ENCODE measurements at places on chromosomes 13 and 19.

GRCh38 chr13:41960211-41960636 lies 685 bp downstream of the VWA8 start:
- no peak for DNase-seq

DNA sequence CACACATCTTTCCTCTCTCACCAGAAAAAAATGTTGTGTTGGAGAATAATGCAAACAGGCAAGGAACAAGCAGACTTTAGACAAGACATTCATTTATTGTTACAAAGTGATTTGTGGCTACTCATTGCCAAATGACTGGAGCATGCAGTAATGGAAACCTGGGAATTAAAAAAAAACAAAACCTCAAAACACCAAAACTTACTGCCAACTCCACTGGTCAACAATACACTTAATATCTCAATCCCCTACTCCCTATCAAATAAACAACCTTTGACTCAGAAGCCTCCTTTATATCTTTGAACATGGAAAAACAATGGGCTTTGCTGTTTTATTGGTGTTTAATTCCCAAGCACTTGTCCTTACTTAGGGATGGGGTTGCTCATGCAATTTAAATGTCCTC lies 112.8 kb downstream of the POSTN start:
- DNase-seq: no peak

GRCh38 chr13:104310861-104311260 lies 1244.6 kb upstream of the SLC10A2 start:
- DNase-seq: no peak

DNA sequence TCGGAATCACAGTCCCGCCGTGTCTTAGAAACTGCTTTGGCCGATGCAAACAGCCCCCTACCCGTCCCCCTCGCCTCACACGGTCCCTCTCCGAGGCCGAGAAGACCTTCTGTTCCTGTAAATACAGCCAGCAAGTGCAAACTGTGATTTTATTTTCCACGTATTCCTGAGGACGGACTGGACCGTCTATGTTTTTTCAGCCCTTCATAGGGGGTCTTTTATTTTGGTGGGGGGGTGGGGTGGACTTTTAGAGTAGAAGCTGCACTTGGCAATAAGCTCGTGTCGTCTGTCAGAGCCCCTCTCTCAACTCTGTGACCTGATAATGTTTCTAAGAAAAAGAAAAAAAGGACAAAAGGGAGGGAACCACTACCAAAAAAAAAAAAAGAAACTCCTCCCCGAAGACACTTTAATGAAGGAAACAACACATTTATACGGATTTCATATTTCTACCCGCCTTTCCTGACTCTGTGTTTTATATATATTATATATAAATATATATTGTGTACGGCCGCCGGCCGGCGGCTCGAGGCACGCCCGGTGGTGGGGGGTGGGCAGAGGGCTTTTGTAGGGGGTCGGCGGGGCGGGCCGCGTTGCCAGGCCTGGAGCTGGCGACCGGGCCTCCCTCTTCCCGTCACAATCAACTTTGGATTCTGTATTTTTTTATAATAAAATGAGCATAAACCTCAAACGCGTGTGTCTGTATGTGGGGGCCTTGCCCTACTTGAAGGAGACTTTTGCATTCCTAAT lies 15.2 kb downstream of the EFNA2 start:
- no peak for DNase-seq

DNA sequence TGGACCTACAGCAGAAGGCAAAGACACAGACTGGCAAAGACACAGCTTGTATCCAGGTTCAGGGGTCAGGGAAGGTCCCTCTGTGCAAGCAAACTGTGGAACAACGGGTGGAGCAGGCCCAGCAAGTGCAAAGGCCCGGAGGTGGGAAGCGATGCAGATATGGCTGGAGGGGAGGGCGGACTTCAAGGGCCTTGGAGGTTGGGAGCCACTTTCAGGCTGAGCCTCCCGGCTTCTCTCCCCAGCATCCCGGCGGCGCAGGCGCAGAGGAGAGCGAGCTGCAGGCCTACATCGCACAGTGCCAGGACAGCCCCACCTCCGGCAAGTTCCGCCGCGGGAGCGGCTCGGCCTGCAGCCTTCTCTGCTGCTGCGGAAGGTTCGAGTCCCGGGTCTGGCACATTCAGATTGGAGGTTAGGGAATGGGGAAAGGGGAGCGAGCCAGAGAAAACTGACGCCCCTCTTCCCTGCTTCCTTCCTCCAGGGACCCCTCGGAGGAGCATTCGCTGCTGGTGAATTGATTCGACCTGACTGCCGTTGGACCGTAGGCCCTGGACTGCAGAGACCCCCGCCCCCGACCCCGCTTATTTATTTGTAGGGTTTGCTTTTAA lies 2.1 kb upstream of the PNPLA6 start:
- no peak for DNase-seq

DNA sequence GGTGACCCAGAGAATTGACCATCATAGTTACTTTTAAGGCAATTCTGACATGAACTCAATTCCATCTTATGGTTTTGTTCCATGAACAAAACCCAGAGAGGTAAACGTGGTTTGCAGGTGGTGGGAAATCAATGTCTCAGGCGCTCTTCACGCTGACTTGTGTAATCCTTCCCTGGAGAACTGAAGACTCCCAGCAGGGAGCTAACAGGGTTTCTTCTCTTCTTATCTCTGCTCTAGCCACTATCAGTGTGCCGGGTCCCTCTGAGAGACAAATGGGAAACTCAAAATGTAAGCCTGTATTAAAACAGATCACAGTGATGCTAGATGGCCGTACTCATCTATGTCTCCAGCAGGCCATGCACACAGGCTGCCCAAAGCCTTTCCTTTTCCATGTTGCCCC lies 57.6 kb upstream of the ARGLU1 start:
- DNase-seq: no peak

- DNase-seq: no peak
Observed at GRCh38 chr13:48866249-48866648, 109.5 kb upstream of the FNDC3A start.

DNA sequence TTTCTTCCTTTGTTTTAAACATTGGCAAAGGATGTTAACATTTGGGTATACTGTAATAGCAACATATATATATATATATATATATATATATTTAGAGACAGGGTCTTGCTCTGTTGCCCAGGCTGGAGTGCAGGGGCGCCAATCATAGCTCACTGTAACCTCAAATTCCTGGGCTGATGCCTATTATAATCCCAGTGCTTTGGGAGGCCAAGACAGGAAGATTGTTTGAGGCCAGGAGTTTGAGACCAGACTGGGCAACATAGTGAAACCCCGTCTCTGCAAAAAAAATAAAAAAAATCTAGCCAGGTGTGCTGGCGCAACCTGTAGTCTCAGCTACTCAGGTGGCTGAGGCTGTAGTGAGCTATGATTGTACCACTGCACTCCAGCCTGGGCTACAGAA lies 5.4 kb downstream of the BLVRB start:
- DNase-seq: no peak

DNA sequence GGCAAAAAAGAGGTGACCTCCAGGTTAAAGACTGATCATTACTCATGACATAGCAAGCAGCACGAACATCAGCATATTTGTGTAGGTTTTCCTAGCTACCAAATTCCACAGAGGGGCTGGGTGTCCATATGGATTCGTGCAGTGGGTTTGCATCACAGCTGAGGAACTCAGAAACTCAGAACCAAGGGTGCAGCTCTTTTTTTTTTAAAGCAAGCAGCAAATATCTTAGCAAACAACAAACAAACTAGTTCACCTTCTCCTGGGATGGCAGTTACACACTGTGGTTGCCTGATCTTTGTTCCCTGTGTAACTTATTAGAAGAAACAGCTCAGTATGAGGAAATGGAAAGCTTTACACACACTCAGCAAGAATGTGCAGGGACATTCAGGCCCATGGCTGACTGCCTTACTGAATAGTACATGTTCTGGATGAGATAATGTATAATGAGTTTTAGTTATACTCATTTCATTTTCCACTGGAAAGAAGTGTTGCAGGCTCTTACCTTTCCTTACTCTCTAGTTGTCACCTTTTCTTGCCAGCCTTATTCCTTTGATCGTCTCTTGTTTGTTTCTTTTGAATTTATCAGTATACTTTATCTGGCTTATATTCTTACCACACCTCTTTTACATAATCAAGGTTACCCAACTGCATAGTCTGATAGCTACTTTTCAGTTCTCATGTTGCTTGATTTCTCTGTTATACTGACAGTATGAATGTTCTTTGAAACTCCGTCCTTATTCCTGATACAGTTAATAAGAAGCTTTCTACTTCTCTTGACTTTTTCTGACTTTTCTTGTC lies 4.3 kb downstream of the NDFIP2 start:
- DNase-seq: no peak

DNA sequence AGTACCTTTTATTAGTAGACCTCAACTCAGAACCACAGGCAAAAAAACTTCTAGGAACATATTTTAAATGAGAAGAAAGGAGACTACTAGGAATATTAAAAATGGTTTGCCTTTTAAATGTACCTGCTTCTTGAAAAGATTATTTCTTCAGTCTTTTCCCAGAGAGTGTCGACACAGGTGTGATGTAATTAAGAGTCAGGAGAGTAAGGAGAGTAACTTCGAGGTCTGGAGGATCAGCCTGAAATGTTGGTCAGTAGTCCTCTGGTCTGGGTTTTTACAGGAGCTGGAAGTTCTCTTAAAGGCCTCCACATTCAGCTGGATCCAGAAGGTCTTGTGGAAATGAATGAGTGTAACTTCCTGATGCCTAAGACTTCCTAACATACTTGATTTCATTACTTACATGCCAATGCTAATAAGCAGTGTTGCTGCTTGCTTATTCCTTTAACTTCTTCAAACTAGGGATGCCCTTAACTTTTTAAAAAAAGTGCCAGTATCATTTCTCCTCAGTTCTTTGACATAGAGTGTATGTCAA lies at the start of gene KCTD4:
Gene KCTD4, minus strand, starts transcription at position 345 of the 532 bp plus-strand sequence. CDS start 6,478 bp downstream, outside the sequence.
- no peak for DNase-seq

DNA sequence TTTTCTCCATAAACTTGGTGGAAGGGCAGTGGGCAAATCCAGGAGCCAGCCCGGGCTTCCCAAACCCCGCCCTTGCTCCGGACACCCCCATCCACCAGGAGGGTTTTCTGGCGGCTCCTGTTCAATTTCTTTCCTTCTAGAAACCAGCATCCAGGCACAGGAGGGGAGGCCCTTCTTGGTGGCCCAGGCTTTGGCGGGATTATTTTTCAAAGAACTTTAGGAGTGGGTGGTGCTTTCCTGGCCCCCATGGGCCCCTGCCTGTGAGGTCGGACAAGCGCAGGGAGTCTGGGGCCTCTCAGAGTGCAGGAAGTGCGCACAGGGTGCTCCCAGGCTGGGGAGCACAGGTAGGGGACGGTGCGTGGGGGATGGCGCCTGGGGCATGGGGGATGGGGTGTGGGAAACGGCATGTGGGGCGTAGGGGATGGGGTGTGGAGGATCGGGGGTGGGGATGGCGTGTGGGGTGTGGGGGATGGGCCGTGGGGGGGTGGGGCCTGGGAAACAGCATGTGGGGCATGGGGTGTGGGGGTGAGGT lies 396 bp downstream of the F7 start:
- no peak for DNase-seq

DNA sequence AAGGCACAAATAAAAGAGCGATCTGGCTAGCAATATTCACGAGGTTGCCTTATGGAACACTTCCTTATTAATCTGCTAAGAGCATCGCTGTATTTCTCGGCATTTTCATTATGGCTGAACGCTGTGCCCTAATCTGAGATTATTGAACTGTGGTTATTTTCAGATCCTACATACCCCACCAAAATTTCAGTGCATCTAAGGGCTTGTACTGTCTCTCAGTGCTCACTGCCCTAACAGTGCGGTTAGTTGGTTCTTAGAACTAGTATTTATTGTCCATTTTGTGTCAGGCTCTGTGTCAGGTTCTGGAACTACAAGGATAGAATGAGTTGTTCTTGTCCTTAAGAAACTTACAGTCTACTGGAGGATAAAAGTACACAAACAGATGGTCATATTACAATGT lies 51.6 kb downstream of the FLT3 start:
- no peak for DNase-seq
